ENCODE measurements at places on chromosomes 5 and 9.
A peak's percentile ranks its signal among the peaks of the same experiment; 100 is the strongest.

DNA sequence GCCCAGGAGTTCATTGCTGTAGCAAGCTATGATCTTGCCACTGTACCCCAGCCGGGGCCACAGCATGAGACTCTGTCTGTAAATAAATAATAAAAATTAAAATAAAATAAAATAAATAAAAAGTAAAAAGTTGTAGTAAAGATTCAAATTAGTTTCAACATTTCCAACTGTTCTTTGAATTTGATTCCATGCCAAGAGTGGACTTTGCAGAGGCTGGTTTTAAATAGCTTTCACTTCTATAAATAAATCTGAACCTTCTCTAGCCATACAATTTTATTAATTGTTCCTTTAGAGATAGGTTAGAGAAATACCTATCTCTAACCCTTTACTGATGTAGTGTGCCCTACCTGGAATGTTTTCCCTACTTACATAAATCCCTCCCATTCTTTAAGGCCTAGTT lies 129.7 kb upstream of the SLIT3 start:
- DNase-seq, result no peak

- DNase-seq, result no peak
Observed at GRCh38 chr9:18834740-18835361, 198.2 kb downstream of the SAXO1 start.

DNA sequence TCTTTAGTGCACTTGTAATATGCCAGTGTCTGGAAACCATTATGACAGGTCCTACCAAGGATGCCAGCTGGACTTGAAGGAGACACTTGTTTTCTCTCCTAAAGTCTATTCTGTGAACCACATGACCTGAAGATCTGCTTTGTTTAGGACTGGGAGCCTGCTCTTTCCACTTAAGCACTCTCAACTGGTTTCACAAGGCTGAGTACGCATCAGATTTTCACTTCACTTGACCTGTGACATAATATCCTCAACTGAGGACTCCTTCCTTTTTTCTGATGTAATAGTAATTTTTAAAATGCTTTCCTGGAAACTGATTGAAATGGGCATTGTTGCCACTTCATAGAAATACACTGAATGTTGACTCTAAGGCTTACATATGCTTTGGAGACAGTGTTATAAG lies 52.2 kb downstream of the PDE8B start:
- DNase-seq, result no peak

DNA sequence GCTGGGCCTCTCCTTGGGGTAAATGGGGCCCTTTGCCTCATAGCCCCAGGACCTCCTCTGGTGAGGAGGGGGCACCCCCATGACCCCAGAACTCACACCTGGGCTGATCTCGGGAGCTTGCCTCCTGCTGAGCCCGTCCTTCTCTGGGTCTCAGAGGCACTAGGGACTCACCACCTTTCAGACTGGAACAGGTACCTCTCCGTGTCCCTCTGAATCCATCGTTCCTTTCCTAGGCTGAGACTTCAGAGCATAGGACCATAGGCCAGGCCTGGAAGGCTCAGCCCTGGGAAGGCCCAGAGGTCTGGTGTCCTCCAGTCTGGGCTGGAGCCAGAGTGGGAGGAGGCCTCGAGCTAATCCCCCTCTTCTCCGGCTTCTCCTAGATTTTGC lies 97.9 kb downstream of the CACNA1B start:
- DNase-seq, result no peak

DNA sequence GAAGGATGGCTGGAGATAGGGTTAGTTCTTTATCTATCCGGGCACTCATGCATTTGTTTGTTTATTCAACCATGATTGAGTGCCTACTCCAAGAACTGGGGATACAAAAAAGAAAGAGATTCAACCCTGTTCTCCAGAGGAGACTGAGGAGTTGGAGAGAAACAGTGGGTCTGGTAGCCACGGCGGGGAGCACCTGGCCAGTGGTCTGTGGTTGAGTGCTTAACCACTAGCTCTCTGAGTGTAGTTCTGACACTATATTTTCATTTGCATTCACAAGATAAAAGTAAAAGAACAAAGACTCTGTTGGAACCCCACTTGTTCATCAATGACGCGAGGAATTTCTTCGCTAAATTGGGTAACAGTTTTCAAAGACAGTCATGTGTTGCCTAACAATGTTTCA lies 295.5 kb upstream of the MSX2 start:
- no peak for DNase-seq

GRCh38 chr9:1285526-1285925 lies 235.4 kb downstream of the DMRT2 start:
- DNase-seq, result no peak

DNA sequence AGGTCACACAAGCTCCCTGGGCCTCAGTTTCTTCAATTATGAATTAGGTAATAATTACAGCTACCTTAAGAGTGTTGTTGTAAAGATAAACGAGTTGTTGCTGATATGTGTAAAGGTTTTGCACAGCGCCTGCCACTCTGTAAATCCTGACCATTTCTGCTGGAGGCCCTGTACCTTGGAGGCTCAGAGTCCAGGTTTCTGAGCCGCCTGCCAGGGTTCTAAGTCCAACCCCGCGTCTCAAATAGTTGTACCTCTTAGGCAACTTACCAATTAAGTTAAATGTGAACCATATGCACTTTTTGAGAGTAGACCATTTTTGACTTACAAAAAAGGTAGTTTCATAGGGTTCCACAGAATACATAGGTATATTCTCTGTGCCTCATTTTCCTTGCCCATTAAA lies 156.8 kb upstream of the KLF9 start:
- DNase-seq, result no peak

DNA sequence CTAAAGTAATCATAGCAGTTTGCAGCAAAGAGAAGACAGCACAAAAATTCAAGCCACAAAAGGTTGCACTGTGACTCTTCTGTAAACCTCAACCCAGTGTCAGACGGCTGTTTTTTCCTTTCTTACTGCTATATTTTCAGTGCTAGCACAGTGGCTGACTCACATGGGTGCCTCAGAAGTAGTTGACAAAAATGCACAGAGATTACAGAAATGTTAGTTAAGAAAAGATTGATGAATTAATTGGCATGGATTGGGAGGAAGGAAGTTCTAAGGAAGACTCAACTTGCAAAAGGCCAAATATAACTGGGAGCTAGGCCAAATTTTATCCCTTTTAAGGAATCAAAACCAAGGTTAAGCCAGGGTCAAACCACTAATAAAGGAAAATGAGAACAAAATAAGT lies 43.7 kb upstream of the ITGA1 start:
- no peak for DNase-seq

DNA sequence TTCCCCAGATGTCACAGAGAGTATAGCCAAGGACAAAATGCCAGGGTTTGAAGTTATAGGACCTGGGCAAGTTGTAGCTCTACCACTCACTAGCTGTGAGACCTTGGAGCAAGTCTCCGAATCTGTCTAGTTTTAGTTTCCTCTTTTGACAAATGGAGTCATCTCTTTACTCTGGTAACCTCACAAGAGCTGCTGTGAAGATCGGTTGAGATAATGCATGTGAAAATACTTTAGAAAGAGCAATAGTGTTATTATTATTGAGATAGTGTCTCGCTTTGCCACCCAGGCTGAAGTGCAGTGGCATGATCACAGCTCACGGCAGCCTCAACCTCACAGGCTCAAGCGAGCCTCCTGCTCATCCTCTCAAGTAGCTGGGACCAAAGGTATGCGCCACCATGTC lies 117.9 kb upstream of the NR5A1 start:
- no peak for DNase-seq

DNA sequence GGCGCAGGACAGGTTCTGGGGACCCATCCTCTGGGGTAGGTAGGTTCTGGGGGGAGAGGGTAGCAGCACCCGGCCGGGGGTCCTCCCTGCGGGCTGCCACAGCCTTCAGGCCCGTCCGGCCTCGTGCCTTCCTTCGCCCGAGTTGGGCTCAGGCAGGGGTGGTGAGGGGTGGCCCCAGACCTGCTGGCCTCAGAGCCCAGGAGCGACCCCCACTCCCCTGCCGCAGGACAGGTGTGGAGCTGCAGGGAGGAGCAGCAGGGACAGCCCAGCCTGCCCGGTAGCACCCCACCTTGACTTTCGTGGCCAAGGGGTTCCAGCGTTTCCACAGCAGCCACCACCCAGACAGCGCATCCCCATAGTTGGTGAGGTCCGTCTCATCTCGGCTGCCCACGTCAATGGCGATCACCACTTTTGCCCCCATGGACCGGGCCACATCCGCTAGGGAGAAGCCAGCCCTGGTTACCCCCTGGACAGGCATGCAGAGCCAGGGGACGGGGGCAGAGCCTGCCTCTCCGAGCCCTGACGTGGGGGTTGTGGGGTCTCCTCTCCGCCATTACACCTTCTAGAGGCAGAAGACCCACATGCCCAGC lies 3.4 kb upstream of the NSMF start:
- DNase-seq, result no peak

- DNase-seq, result peak; percentile 36
Observed at GRCh38 chr5:154202379-154203260, 12.1 kb downstream of the GALNT10 start.
